ENCODE measurements at places on chromosomes 3 and 15. TPM values are rescaled to one million over a fixed set of nuclear protein-coding genes. Genes with fewer than 3 reads are reported as not detected.

Gene NEIL1
- 5.0 TPM for total RNA-seq

Gene CNTN3
- 0.36 TPM for total RNA-seq

Gene CTXN2
- not detected for total RNA-seq

Gene MOBP
- total RNA-seq = not detected

Gene TRIM42
- not detected for total RNA-seq

Gene IL5RA
- total RNA-seq = not detected

Gene NTRK3
- 0.72 TPM for total RNA-seq

Gene CFAP161
- under 0.01 TPM for total RNA-seq

DNA sequence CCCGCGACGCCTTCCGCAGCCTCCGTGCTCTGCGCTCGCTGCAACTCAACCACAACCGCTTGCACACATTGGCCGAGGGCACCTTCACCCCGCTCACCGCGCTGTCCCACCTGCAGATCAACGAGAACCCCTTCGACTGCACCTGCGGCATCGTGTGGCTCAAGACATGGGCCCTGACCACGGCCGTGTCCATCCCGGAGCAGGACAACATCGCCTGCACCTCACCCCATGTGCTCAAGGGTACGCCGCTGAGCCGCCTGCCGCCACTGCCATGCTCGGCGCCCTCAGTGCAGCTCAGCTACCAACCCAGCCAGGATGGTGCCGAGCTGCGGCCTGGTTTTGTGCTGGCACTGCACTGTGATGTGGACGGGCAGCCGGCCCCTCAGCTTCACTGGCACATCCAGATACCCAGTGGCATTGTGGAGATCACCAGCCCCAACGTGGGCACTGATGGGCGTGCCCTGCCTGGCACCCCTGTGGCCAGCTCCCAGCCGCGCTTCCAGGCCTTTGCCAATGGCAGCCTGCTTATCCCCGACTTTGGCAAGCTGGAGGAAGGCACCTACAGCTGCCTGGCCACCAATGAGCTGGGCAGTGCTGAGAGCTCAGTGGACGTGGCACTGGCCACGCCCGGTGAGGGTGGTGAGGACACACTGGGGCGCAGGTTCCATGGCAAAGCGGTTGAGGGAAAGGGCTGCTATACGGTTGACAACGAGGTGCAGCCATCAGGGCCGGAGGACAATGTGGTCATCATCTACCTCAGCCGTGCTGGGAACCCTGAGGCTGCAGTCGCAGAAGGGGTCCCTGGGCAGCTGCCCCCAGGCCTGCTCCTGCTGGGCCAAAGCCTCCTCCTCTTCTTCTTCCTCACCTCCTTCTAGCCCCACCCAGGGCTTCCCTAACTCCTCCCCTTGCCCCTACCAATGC lies 2.0 kb downstream of the ISLR start:
- no peak for DNase-seq

DNA sequence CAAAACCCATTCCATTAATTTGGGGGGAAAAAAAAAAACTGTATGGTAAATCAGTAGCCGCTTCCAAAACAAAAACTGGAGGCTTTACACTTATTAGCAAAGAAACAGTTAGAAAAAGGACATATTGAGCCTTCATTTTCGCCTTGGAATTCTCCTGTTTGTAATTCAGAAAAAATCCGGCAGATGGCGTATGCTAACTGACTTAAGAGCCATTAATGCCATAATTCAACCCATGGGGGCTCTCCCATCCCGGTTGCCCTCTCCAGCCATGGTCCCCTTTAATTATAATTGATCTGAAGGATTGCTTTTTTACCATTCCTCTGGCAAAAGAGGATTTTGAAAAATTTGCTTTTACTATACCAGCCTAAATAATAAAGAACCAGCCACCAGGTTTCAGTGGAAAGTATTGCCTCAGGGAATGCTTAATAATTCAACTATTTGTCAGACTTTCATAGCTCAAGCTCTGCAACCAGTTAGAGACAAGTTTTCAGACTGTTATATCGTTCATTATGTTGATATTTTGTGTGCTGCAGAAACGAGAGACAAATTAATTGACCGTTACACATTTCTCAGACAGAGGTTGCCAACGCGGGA lies 9.4 kb upstream of the RPL24 start:
- DNase-seq = peak; percentile 14

DNA sequence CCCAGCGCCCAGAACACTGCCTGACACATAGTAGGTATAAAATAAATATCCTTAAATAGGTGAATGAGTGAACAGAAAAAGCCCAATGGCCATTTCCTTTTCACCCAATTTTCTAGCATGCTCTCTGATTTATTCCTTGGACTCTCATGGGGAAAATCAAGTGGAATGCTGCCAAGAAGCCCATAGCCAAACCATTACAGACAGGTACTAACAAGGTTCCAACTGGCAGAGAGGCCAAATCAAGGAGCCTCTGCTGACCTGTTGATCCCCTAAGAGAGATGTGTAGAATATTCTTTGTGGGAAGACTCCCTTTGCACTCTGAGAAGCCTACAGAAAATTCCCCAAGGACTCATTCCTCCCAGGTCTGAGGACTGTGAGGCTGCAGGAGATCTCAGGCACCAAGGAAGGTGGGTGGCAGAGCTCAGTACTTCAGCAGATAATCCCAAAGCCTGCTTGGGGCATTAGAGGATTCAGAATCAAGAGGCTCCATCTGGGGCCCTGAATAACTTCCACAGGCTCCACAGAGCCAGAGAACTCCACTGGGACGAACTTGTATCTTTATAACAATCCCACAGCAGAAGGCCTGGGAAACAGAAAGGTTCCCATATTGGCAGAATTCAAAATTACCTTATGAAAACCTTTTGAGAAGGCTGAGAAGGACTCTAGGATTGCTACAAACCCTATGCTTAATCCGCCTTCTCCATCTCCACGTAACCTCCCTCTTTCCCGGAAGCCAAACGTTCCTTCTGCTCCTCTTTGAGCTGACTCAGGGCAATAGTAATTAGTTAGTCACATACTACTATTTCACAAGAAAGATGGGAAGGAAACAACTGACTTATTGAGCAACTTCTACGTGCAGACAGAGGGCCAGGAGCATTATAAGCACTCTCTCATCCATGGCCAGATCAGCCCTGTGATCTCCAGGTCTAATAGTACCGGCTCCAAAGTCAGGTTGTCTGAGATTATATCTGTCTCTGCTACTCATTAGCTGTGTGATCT lies 34.5 kb downstream of the PRICKLE2 start:
- DNase-seq = peak; percentile 63

- peak; percentile 85 for DNase-seq
Observed at GRCh38 chr15:70376929-70377691, 279.4 kb upstream of the TLE3 start.

DNA sequence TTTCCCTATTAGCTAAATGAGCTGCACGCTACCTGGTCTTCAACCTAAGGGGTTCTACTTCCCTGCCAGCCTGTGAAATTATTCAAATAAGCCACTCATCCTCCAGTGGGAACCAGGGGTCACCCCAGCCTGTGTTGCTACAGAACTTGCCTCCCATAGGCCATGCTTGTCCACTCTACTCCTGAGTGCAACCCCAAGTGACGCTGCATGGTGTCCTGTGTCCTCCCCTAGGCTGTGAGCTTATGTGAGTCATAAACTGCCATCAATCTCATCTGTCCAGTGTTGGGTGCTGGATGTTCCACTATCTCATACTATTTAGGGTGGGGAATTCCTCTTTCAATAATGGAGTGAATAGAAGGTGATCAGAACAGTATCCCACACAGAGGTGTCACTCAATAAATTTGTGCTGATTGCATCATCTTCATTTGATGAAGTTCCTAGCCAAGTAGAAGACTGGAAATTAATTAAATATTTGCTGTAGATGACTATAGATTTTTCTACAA lies 49.8 kb upstream of the SSR3 start:
- no peak for DNase-seq

DNA sequence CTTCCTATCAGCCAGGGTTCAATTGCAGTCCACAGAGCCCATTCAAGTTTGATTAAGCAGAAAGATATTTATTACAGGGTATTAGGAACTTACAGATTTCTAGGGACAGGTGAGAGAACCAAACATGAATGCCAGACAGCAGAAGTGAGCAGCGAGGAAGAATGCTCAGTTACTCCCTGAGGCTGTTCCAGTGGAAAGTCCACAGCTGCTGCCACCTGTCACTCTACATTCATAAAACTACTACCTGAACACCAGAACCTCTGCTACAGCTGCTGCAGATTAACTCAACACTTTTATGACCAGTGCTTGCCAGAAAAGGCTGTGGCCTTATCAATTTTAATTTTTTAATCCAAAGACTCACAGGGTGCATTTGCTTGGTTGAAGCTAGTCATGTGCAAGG lies 325.4 kb upstream of the ONECUT1 start:
- DNase-seq = no peak

DNA sequence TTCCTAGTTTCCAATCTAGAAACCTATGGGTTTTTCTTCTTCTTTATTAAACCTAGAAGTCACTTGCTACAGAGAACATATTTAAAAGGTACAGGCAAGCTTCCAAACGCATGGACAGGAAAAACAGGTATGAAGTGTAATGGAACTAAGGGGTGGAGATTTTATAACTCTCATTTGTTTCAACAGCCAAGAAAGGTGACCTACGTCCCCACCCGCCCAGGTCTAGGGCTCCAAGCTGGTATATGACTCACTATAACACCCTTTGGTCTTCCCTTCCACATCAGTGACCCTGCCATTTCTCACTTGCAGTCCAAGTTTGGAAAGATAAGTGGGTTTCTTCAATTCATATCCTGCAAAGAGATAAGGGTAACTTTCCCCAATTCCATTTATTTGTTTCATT lies 6.0 kb upstream of the LIPH start:
- DNase-seq = no peak

- no peak for DNase-seq
Observed at GRCh38 chr15:23912191-23912590, 225.1 kb upstream of the NDN start.

DNA sequence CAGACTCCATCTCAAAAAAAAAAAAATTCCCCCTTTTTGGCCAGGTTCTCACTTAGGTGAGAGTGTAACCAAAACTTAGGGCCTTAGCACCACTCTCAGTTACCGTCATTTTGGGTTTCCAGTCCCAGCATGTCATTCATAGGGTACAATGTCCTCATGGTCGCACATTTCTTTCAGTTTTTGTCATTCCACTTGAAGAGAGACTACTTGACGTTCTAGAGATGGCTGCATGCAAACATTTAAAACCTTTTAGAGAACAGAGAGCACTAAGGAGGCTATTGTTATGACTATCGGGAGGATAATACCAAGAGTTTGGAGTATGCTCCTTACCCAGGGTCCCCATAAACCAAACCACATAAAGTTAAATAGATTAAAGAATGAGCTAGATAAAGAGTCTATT lies 37.9 kb upstream of the THUMPD3 start:
- DNase-seq = no peak

DNA sequence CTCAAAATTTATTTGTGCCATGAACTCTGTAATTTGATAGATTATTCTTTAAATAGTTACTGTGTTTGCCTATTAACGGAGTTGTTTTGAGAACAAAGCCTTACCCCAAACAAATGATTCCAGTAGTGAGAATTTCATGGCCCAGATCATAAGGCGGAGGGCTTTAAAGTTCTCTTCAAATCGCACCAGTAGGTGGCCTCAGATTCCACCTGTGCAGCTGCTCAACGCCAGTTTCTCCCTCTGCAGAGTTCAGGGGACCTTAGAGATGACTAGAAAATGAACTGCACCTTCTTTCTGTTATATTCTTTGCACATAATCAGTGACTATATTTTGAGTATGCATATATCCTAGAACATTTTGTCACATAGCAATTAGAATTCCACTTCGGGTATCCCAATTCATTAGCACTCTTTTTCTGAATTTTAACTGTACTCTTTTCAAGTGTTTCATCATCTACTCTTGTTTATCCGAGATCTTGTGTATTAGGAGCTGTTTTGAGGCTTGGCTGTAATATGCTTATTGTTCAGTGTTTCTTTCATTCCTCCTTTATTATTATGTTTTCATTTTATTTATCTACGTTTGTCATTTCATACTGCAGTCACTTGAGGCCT lies 232.6 kb upstream of the CHRM5 start:
- DNase-seq = no peak

GRCh38 chr3:132681421-132681820 lies 21.3 kb downstream of the UBA5 start:
- no peak for DNase-seq

GRCh38 chr3:171250444-171250843 lies 209.8 kb downstream of the TNIK start:
- no peak for DNase-seq

DNA sequence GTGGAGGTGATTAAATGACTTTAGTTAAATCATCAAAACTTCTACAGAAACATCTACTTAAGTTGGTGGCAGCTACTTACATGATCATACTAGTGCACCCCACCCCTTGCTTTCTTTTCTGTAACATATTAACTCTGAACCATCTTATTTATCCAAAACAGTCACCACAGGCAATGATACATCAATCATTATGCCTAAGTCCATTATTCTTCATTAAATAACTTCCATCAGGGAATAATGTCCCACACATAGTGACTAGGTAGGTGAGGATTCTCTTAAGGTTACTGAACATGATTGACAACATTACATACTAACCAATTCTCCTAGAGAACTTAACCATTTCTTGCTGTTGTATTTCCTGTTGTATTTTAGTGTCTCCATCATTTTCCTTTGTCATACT lies 210.2 kb downstream of the NR1D2 start:
- DNase-seq = no peak

GRCh38 chr3:154779571-154779970 lies 300.5 kb upstream of the MME start:
- DNase-seq = peak; percentile 52

DNA sequence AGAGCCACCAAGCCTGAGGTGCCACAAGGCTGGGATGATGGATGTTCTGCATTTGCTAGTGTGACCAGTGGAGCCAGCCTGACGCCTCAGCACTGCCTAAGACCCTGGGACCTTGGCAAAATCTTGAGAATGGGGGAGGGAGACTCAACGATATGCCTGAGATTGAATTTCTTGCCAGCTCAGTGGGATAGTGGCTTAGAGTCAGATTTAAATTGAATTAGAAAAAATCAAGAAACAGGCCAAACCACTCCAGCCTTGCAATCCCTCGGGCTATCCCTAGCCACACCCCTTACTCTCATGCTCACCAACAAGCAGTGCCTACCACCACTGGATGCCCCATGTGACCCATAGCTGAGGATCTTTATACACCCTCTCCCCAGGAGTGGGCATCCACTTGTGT lies 18.7 kb upstream of the PDE8A start:
- DNase-seq = no peak

DNA sequence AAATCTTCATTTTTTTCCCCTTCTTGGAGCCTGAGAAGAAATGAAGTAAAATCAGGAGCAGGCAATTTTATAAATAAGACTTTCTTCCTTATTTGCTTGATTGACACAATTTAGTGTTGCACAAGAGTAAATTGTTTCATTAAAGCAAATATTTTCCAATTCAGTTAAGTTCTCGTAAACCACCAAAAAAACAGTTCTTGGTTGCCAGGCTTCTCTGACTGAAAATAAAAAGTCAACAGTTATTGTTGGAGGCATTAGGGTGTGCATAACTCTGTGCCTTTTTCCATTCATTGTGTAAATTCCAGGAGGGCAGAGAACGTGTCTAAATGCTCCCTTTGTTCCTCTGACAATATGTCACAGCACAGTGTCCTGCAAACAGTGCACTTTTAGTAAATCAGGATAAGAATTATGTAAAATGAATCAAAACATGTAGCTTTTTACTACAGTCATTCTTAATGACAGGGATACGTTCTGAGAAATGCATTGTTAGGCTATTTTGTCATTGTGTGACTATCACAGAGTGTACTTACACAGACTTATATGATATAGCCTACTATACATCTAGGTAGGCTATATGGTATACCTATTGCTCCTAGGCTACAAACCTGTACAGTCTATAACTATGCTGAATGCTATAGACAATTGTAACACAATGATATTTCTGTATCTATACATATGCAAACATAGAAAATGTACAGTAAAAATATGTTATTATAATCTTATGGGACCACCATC lies at the start of gene CP:
Gene CP (minus strand): TSS at position 47 of the 735 bp plus-strand sequence. CDS start 37 bp downstream, at position 10.
- no peak for DNase-seq

- no peak for DNase-seq
Observed at GRCh38 chr3:164806188-164806587, 272.1 kb downstream of the SI start.
